T-helper 1 cell treated with Interleukin-12 subunit alpha and Interleukin-12 subunit beta and Interleukin-4 antibody, amounts not matched to agents 30 ng/mL and 1 ng/mL, for 36 hours (primary cell): ENCODE measurements at places on chromosomes 2 and 18. TPM values are rescaled to one million over a fixed set of nuclear protein-coding genes. Genes with fewer than 3 reads are reported as not detected.

Gene CREG2
- 0.24 and 0.25 TPM in 2 replicates for total RNA-seq

Gene TBR1
- total RNA-seq: 0.05 and 0.10 TPM in 2 replicates

Gene GRP
- total RNA-seq: not detected in 2 replicates

Gene WNT10A
- 0.07 and 0.29 TPM in 2 replicates for total RNA-seq

Gene RAX
- not detected in 2 replicates for total RNA-seq

Gene FRZB
- total RNA-seq: not detected in 2 replicates

Gene RUFY4
- 3.2 and 3.3 TPM in 2 replicates for total RNA-seq

Gene ERBB4
- total RNA-seq: not detected in 2 replicates

Gene INPP5D
- total RNA-seq: 128 and 141 TPM in 2 replicates

Gene DYSF
- 0.12 and 0.17 TPM in 2 replicates for total RNA-seq

Gene OXER1
- 0.20 and 0.49 TPM in 2 replicates for total RNA-seq

Gene KLHL29
- 2.2 and 2.6 TPM in 2 replicates for total RNA-seq
